ENCODE measurements at places on chromosomes 1 and 21.

DNA sequence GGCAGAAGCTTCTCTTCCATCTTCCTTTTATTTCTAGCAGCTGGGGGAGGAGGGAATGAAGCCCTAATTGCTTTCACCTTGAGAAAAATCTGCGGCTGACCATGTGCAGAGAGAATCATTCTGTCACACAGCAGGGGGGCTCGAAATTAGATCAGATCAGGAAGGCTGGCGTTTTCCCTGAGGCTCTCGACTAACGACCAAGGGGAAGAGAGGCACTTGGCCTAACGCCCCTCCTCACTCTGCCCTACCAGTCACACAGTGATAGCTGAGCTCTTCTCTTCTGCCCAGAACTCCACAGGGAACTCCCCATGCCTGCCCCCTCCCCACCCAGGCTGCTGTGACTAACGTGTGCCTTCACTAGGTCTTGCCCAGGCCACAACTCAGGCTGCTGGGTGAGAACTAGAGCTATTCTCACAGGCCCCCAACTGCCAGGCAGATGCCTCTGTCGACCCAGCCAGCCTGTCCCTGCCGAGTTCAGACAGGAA is 26.5 kb upstream of the KHDRBS1 start:
- DNase-seq: no peak

- no peak for DNase-seq
Observed at GRCh38 chr1:2583871-2584351, 2.7 kb upstream of the PRXL2B start.

- DNase-seq: no peak
Observed at GRCh38 chr1:40787737-40788560, 4.4 kb downstream of the KCNQ4 start.

DNA sequence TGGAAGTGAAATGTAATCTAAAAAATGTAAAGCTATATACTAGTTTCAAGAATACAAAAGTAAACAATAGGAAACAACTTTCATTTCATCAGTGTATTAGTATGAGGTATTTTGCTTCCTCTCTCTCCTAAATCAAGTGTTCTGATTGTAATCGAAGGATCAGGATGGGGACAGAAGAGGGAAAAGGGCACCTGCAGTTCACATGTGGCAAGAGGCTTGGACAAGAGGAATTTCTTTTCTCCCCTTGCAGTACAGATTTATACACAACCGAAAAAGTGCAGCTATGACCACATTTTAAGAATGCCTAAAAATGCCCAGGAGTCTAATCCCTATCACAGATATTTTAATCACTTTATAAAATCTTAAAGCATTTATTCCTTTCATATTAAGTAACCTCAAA is 63.7 kb downstream of the NRIP1 start:
- DNase-seq: no peak

- DNase-seq: no peak
Observed at GRCh38 chr1:201213106-201213770, 22.6 kb downstream of the IGFN1 start.

- DNase-seq: no peak
Observed at GRCh38 chr1:107264007-107264406, 123.2 kb downstream of the NTNG1 start.

DNA sequence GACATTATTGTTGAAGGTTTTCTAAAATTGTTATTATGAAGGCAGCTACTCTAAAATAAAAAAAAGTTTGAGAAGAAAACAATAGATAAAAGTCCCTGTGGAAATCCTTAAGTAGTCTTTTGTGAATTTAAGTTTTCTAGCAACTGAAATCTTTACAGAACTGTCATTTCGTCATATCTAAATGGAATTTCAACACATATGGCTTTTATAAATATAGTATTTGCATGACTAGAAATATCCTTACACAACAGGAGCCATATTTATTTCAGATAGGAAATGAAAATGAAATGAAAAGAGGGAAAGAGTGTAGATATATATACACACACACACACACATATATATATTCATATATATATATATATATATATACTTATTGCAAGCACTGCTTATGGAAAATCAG is 204.7 kb upstream of the RGS18 start:
- no peak for DNase-seq

DNA sequence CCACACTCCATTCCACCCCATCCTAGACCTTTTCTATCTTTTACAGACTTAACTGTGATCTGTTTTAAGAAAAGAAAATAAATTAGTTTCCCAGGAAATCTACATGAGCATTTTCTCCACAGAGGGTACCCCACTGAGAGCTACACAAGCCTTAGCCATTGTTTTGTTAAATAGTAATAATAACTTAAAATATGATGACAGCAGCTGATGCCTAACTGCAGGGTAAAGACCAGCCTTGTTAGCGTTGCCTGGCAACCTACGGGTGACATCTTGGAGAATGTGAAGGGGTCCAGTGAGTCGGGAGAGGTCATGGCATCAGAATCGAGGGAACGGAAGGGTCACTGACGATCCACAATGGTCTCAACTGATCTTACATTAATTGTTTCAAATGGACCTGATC is 233.2 kb upstream of the PBX1 start:
- DNase-seq: no peak

DNA sequence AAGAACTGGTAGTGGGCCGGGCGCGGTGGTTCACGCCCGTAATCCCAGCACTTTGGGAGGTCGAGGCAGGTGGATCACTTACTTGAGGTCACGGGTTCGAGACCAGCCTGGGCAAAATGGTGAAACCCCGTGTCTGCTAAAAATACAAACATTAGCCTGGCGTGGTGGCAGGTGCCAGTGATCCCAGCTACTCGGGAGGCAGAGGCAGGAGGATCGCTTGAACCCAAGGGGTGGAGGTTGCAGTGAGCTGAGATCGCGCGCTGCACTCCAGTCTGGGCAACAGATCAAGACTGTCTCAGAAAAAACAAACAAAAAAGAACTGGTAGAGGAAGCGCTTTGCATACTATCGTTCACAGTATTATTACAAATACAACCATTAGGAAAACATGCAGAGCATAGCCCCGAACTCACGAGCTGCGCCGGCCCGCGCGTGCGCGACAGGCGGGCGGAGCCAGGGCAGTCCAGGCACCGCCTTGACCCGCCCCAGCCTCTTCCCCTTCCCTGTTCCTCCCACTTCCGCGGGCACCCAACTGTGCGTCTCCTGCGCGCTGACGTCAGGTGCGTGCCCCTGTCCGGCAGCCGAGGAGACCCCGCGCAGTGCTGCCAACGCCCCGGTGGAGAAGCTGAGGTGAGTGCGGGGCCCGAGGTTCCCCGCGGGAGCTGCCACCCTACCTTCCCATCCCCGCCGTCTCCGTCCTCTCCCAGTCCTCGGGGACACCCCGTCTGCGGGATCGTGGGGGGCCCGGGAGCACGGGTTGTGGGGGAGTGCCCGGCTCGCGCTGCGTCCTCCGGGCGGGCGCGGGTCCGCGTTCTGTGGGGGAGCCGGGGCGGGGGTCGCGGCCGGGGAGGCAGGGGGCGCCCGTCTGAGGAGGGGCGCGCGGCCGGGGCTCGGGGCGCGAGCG is at the start of gene CDC42:
TSS of gene CDC42 (plus strand) at position 595 of the 902 bp plus-strand sequence. CDS start 25,770 bp downstream, outside the sequence.
- peak; percentile 97 for DNase-seq

- DNase-seq: no peak
Observed at GRCh38 chr1:201628490-201628889, 89.6 kb downstream of the NAV1 start.

DNA sequence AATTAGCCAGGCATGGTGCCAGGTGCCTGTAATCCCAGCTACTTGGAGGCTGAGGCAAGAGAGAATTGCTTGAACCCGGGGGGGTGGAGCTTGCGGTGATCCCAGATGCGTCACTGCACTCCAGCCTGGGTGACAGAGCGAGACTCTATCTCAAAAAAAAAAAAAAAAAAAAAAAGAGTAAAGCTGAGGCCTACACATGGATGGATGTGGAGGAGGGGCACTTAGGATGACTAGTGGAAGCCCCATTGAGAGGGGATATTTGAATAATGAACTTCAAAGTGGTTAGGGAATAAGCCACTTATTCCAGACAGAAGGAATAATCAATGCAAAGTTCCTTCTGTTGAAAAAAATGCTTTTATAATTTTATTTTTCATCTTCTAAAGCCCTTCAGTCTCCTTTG is 51.4 kb downstream of the PTBP2 start:
- no peak for DNase-seq

GRCh38 chr1:213905344-213905743 is 82.4 kb upstream of the PROX1 start:
- no peak for DNase-seq

DNA sequence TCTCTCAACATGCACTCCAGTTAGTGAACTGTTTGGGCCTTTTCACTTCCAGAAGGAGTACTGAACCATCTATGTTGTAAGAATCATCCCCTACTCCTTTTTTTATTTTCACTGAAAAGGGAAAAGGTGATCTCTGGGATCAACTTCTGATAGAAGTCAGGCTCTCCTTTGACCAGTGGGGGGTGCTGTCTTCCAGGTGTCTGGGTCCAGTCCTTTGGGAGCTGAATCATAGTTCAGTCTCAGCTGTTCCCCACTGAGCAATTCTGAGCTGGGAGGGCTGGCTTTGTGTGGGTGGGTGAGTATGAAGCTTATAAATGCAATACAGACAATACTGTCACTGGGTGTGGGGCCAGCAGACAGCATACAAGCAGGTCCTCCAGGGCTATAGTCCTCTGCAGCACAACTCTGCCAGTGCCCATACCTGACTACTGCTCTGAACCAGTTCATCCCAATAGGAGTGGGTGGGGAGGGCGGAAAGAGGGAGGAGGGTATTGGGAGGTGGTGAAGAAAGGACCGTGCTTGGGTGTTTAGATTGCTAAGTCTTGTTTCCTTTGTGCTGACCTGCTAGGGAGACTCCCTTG is 12.5 kb upstream of the SARS1 start:
- DNase-seq: no peak

GRCh38 chr1:100076744-100077143 is 56.0 kb downstream of the SASS6 start:
- no peak for DNase-seq

GRCh38 chr1:203656796-203657747 is 30.4 kb downstream of the ATP2B4 start:
- DNase-seq: no peak

DNA sequence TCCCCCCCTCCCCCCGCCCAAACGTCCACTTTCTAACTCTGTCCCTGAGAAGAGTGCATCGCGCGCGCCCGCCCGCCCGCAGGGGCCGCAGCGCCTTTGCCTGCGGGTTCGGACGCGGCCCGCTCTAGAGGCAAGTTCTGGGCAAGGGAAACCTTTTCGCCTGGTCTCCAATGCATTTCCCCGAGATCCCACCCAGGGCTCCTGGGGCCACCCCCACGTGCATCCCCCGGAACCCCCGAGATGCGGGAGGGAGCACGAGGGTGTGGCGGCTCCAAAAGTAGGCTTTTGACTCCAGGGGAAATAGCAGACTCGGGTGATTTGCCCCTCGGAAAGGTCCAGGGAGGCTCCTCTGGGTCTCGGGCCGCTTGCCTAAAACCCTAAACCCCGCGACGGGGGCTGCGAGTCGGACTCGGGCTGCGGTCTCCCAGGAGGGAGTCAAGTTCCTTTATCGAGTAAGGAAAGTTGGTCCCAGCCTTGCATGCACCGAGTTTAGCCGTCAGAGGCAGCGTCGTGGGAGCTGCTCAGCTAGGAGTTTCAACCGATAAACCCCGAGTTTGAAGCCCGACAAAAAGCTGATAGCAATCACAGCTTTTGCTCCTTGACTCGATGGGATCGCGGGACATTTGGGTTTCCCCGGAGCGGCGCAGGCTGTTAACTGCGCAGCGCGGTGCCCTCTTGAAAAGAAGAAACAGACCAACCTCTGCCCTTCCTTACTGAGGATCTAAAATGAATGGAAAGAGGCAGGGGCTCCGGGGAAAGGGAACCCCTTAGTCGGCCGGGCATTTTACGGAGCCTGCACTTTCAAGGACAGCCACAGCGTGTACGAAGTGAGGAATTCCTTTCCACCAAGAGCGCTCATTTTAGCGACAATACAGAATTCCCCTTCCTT is 158.1 kb downstream of the RUNX1 start:
- DNase-seq: no peak

GRCh38 chr1:8426996-8427395 is 109.1 kb downstream of the SLC45A1 start:
- no peak for DNase-seq

- DNase-seq: peak; percentile 5
Observed at GRCh38 chr1:221874285-221875003, 132.6 kb upstream of the DUSP10 start.

- DNase-seq: no peak
Observed at GRCh38 chr1:175088525-175088951, 20.9 kb downstream of the TNN start.

DNA sequence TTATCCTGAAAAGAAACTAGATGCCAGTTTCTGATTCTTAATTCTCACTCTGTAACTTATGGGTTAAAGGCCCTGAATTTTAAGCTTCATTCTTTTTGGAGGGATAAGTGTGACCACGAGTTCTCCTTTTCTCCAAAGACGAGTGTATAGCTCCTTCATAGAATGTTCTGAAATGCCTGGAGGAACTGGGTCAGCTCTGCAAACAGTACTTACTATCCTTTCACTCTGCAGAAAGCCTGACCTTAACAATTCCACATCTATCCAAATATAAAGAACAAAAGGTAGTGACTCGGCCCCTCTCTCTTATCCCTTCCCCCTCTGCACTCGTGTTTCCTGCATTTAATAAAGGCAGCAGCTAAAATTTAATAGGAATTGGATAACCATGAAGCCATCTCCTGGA is 150.5 kb downstream of the LYPLAL1 start:
- no peak for DNase-seq

- no peak for DNase-seq
Observed at GRCh38 chr1:74593887-74594866, 79.4 kb downstream of the ERICH3 start.

- DNase-seq: peak; percentile 55
Observed at GRCh38 chr1:182615468-182616129, 11.4 kb upstream of the RGS16 start.

DNA sequence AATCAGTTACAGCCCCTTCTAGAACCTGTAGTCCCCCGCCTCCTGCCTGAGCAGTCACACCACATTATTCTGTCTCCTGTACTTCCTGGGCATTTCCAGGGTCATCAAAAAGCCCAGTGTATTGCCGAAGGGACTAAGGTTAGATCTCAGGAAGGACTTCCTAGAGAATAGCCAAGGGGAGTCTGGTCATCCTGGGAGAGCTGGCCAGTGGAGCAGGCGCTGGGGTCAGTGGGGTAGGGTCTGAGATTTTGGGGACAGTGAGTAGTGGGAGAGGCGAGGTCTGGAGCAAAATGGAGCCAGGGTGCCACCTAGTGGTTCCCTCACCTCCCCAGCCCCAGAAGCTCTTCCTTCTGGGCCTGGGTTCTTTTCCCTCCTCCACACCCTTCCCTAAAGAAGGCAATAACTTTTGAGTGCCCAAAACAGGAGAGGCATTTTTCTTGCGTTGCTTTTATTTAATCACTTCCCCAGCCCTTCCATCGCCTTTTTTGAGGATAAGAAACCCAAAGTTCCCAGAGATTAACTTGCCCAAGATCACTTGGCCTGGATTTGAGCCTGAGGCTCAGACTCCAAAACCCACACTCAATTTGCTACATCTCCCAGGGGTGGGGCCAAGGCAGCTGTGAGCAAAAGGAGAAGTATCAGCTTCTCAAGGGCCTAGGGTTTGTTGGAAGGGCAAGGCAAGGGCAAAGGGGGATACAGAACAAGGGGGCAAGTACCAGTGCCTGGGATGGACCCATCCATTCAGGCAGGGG is 7.3 kb upstream of the PMVK start:
- DNase-seq: no peak

GRCh38 chr1:2290595-2291510 is 62.7 kb downstream of the SKI start:
- DNase-seq: peak; percentile 74

All from skin of body (tissue), 3 donors.